ENCODE measurements at places on chromosomes 2 and 18. TPM values are rescaled to one million over a fixed set of nuclear protein-coding genes. Genes with fewer than 3 reads are reported as not detected.

The SERPINB13 gene
- total RNA-seq: not detected

DNA sequence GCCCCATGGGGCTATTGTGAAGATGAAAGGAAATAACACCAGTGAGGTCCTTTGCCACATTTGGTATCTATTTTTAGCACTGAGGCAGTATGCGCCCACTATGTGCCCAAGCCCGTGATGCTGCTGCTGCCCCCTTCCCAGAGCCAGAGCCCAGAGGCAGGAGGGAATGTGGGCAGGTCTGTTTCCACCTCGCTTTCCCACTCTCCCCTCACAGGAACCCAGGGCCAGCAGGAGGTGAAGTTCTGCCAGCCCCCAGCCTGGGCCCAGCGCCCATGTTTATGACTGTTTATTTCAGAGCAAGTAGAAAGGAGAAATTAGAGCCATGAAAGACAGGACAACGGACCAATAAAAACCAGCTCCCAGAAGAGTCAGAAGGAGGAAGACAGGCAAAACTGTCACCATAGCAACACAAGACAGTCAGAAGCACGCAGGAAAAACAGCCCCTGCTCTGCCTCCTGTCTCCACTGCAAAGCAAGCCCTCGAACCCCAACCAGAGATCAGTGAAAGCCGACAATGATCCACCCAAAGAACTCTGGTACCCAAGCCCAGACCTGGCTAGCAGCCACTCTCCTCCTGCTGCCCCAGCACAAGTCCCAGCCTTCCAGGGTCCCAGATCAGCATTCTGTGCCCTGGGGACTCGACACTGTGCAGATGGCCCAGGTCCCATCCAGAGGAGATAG, 1.4 kb downstream of the CYRIA start:
- H3K4me1 ChIP-seq: peaks cover 9% of the 10 kb centered on the region
- no peak overlapping the region for H3K4me3 ChIP-seq
- H3K27ac ChIP-seq: no peak overlapping the region
- H3K36me3 ChIP-seq: no peaks in the 10 kb centered on the region

DNA sequence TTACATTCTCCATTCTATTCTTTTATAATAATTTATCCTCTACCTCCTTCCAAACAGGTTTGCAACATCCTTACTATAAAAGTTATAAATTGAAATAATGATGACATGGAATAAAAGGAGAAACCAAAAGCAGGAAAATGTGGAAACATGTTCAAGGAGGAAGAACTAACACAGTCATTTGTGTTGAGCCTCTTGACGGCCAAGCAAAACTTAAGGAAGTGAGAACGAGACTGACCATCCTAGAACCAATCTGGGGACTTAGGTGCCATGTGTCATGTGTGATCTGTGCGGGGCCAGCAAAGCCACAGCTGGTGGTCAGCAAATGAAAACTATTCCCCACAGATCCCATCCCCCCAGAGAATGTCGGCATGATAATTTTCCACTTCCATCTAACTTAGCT, 25.6 kb upstream of the FAM124B start:
- no peaks in the 10 kb centered on the region for H3K27me3 ChIP-seq
- DNase-seq: no peak
- H3K27ac ChIP-seq: no peak overlapping the region
- no peak overlapping the region for H3K4me3 ChIP-seq
- H3K4me1 ChIP-seq: no peaks in the 10 kb centered on the region
- no peaks in the 10 kb centered on the region for H3K36me3 ChIP-seq

The SLC5A7 gene
- not detected for total RNA-seq

DNA sequence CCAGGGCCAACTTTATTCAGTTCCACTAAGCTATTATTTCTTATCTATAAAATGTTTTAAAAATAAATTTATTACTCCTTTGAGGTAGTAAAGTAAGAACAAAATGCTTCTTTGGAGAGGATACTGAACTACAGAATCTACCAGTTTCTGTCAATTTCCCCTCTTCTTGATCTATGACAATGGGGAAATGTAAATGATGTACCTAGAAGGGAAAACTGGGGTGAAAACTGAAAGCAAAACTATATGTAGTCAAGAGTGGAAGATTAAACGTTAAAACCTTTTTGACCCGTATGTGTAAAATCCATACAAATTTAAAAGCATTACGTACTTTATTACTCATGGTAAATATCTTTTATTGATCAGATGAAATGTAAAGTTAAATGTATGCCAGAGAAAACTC, 1287.8 kb upstream of the TMEFF2 start:
- H3K27ac ChIP-seq: no peak overlapping the region
- no peaks in the 10 kb centered on the region for H3K4me1 ChIP-seq
- no peaks in the 10 kb centered on the region for H3K36me3 ChIP-seq
- DNase-seq: no peak
- H3K4me3 ChIP-seq: no peak overlapping the region
- no peaks in the 10 kb centered on the region for H3K27me3 ChIP-seq

GRCh38 chr2:129492548-129492947, 486.9 kb upstream of the RAB6C start:
- no peaks in the 10 kb centered on the region for H3K4me1 ChIP-seq
- H3K4me3 ChIP-seq: no peak overlapping the region
- no peaks in the 10 kb centered on the region for H3K36me3 ChIP-seq
- no peak for DNase-seq
- H3K27me3 ChIP-seq: peaks cover 38% of the 10 kb centered on the region

The SATB2 gene
- total RNA-seq: 7.8 TPM

DNA sequence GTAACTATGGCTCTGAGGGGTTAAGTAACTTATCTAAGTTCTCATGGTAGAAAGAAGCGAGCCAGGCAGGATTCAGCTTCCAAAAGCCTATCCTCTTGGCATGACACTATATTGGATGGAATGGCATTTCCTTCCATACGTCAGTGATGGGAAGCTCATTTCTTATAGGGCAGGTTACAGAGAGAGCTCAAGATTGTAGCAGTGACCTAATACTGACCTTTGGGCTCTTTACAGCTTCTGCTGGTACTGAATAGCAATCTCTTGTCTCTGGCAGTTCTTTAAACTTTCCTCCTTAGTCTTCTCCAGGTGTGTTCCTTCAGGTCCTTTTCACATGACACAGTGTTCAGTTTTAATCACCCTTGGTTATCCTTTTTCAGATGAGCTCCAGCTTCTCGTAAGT, 133.0 kb downstream of the HRH4 start:
- no peaks in the 10 kb centered on the region for H3K36me3 ChIP-seq
- peaks cover 12% of the 10 kb centered on the region for H3K27me3 ChIP-seq
- H3K27ac ChIP-seq: no peak overlapping the region
- DNase-seq: no peak

DNA sequence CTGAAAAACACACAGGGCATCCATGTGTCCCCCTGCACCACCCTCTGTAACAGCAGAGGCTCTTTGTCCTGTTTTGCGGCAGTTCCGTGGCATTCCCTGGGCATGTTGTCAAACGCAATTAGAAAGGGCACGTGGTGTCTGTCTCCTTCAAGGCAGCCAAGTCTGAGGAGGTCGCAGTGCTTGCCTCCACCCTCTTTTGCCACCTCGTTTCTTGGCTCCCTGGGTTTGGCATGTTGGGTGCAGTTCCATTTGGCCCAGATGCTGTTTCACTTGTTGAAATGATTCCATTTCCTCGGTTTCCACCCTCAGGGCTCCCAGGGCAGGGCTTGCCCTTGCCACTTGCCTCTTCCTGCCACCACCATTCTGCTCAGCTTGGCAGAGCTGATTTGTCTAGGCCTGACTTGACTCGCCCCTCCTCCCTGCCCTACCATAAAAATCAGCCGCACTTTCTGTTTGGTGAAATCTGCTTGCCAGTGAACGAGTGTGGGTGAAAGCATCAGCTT, 12.4 kb downstream of the CCL20 start:
- no peaks in the 10 kb centered on the region for H3K4me1 ChIP-seq
- DNase-seq: no peak
- H3K27me3 ChIP-seq: no peaks in the 10 kb centered on the region
- no peaks in the 10 kb centered on the region for H3K36me3 ChIP-seq
- H3K27ac ChIP-seq: no peak overlapping the region
- no peak overlapping the region for H3K4me3 ChIP-seq

DNA sequence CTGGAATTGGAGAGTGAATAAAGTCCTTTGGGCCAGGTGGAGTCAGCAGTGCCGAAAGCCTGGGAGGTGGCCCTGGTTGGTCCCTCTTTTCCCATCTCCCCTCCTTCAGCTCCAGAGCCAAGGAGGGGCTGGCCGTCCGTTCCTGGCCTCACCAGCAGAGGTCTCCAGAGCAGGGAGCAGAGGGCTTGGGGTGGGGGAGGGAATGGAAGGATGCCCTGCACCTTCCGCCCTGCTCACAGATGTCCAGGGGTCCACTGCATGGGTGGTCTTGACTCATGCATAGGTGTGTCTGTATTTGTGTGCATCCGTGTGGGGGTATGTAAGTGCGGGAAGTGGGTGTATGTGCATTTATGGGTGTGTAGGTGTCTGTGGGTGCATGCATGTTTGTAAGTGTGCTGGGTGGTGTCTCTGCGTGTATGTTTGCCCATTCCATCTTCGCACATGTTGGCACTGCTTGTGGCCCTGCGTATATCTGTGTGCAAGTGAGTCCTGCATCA, 201.8 kb downstream of the ZFP36L2 start:
- H3K27ac ChIP-seq: no peak overlapping the region
- peaks cover 19% of the 10 kb centered on the region for H3K4me1 ChIP-seq

The PLEK gene
- total RNA-seq: not detected

- H3K4me1 ChIP-seq: no peaks in the 10 kb centered on the region
- no peaks in the 10 kb centered on the region for H3K27me3 ChIP-seq
- H3K36me3 ChIP-seq: no peaks in the 10 kb centered on the region
- DNase-seq: no peak
These were observed 8.2 kb downstream of the DCC start for GRCh38 chr18:52348209-52348608.

DNA sequence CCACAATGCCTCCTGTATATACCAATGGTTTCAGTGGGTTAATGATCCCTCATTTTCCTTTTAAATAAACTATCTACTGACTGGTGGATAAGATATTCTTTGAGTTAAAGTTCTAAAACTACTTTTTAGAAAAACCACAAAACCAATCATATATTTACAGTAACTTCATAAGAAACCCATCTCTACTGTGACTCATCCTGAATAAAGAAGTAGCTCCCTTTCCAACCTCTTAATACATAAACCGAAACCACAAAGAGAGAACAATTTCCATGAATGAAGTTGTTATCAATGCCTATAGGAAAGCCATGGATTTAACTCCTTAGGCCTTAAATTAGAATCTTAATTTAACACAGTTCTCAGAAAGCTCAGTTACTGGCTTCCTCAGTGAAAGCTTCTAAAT, 227.0 kb upstream of the SMAD7 start:
- H3K36me3 ChIP-seq: no peaks in the 10 kb centered on the region
- 0 out of 2 replicates have a peak, but pooled peaks cover 5% of the 10 kb centered on the region for H3K4me1 ChIP-seq
- H3K27me3 ChIP-seq: no peaks in the 10 kb centered on the region
- H3K4me3 ChIP-seq: no peak overlapping the region
- no peak for DNase-seq
- H3K27ac ChIP-seq: no peak overlapping the region

The DSG4 gene
- not detected for total RNA-seq

The POTEE gene
- total RNA-seq: not detected

DNA sequence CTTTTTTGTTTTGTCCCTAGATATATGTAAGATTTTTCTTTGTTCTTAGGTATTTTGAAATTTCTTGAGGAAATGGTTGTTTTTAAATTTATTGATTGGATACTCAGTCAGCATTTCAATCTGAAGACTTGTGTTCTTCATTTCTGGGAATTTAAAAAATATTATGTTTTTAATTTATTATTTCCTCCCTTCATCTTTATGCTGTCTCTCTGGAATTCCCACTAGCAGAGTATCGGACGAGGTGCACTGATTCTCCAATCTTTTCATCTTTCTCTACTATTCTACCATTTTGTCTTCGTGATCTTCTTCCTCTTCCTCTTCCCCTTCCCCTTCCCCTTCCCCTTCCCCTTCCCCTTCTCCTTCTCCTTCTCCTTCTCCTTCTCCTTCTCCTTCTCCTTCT, 12.3 kb downstream of the SCTR start:
- peaks cover 29% of the 10 kb centered on the region for H3K27me3 ChIP-seq
- no peak for DNase-seq
- H3K4me1 ChIP-seq: no peaks in the 10 kb centered on the region
- H3K27ac ChIP-seq: no peak overlapping the region
- H3K36me3 ChIP-seq: no peaks in the 10 kb centered on the region

The ZBTB7C gene
- not detected for total RNA-seq

The SKA1 gene
- 18.3 TPM for total RNA-seq

GRCh38 chr2:6639929-6640620, 225.6 kb downstream of the CMPK2 start:
- H3K27ac ChIP-seq: no peak overlapping the region
- H3K36me3 ChIP-seq: no peaks in the 10 kb centered on the region
- no peaks in the 10 kb centered on the region for H3K4me1 ChIP-seq
- no peak overlapping the region for H3K4me3 ChIP-seq
- H3K27me3 ChIP-seq: no peaks in the 10 kb centered on the region

The MC2R gene
- total RNA-seq: not detected

DNA sequence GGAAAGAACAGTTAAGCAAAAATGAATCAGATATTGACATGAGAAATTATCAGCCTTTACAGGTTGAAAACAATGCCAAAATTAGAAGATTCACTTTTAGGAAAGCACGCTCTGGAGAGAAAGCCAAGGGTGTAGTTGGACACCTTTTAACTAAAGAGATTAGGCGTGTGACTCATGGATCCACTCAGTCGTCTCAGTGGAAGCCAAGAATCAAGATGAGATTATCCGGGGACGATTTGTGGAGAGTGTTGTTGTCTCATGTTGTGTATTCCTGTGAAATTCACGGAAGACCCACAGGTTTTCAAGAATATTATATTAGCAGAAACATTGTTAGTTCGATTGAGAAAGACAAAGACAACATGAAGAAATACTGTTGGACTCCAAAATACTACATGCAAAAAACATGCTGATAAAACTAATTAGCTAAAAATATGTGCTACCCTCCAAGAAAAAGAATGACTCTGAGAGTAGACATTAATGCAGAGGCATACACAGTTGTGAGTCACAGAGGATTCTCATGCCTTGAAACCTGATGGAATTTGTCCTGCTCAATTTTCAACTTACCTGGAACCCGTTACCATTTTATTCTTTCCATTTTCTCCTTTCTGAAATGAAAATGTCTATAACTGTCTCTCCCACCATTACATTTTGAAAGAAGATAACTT, 192.1 kb upstream of the RND3 start:
- H3K27me3 ChIP-seq: no peaks in the 10 kb centered on the region
- no peak overlapping the region for H3K4me3 ChIP-seq
- peaks cover 14% of the 10 kb centered on the region for H3K4me1 ChIP-seq
- H3K27ac ChIP-seq: no peak overlapping the region

Measured in PC-9 (cell line).